ENCODE measurements at places on chromosomes 5 and 9. TPM values are rescaled to one million over a fixed set of nuclear protein-coding genes. Genes with fewer than 3 reads are reported as not detected.

The KCNV2 gene
- not detected for total RNA-seq

The WWC1 gene
- total RNA-seq = 18.5 TPM

The NTRK2 gene
- total RNA-seq = 9.8 TPM

The PCDHB11 gene
- total RNA-seq = 0.44 TPM

The PCDHGC5 gene
- 1.0 TPM for total RNA-seq

The FOXD4 gene
- 0.28 TPM for total RNA-seq

DNA sequence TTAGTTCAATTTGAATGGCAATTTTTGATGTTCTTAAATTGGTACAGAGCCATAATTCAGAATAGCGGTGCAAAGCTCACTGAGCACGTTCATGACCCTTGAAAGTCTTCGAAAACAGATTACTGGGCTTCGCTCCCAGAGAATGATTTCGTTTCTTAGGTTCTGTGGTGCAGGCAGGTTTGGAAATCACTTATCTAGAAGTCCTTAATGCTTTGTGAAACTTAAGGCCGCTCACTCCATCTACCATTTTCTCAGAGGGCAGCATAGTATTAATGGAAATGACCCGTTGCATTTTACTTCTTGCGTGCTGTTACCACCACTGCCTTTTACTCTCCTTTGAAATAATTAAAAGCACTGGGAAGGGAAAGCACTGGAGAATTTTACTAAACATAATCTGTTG, 2.9 kb upstream of the MAT2B start:
- no peak for ATAC-seq

GRCh38 chr9:81462801-81463200, 226.5 kb downstream of the TLE1 start:
- ATAC-seq = no peak

- no peak for ATAC-seq
Measured at GRCh38 chr9:35712762-35713400, 19.1 kb downstream of the TLN1 start.

DNA sequence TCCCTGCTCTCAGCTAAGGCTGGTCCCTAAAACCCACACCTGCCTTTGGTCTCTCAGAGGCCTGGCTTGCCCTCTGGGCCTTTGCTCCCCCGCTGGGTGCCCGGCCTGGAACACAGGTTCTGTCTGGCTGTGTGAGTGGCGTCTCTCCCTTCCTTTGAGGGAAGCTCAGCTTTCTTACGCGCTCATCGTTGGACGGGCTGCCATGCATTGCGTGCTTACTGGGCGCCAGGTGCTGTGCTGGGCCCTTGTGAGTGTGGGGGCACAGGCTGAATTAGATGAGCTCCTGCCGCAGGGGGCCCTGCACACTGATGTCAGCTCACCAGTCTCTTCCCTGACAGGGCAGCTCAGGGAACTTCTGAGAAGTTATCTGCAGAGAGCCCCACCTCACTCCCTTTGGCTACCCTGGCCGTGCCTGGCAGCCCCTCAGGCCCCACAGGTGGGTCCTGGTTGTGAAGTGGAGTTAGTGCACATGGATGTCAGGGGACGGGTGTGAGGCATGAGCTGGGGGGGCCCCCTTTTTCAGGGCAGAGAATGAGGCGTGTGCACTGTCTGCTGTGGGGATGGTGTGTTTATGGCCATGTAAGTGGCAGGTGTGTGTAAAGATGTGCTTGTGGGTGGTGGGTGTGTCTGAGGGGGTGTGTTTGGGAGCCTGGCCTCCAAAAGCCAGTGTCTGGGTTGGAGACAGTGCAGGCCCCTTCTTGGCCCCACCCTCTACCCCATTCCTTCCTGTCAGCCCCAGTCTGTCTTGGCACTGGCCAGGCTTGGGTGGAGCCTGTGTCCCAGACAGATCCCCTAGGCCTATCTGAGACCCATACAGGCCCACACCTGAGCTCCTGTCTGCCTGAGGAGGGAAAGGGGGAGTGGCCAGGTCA, 7.5 kb upstream of the RMND5B start:
- ATAC-seq = peak; percentile 85

GRCh38 chr5:68848091-68848490, 245.7 kb upstream of the SLC30A5 start:
- ATAC-seq = no peak

GRCh38 chr5:30959238-30959637, 234.2 kb upstream of the CDH6 start:
- no peak for ATAC-seq

- ATAC-seq = no peak
Measured at GRCh38 chr9:84296146-84296843, 44.3 kb downstream of the SLC28A3 start.

DNA sequence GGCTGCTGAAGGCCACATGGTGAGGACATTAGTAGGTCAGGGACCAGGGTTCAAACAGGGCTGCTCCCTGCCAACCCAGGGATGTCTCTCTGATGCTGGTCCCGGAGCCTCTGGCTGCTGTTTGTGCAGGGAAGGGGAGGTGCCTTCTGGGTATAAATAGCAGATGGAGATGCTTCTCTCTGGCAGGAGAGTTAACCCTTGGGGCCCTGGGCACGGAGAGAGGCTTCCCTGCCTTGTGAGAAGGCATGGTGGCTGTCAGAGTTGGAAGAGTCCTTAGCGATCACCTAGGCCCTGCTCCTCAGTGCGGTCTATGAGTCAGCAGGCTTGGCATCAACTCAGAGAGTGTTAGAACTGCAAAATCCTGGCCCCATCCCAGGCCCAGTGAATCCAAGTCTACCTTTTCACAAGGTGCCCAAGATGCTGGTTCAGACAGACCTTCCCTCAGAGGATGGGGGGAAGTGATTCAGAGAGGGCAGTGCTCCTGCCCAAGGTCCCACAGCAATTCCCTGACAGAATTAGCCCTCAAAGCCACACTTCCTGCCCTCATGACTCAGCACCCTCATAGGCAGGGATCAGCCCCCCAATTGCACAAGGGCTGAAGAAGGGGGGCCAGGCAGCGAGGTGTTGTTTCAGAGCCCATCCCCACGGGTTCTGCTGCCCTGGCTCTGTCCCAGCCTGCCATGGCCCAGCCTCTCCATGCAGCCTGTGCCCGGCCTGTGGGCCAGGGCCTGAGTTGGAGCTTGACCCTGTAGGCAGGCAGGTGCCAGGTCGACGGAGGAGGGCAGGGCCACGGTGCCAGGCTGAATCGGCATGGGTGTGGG, 25.6 kb downstream of the CAMK2A start:
- peak; percentile 91 for ATAC-seq

DNA sequence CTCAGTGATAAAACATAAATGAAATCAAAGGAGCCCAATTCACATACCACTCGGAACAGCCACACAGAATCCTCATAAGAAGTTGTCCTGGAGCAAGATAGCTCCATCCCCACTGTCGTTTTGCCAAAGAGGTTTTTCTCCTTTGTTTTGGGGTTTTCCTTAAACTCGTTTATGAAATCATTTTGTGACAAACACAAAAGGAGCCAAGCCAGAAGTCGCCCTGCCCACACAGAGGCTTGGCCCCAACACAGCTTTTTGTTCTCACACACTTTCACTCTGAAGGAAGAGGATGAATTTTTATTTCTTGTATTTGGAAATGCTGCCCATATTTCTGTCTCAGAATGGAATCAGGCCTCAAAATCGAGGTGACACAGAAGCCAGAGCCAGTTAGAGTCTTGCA, 113.4 kb downstream of the HSD17B3 start:
- no peak for ATAC-seq

- no peak for ATAC-seq
Measured at GRCh38 chr9:89754193-89754592, 149.4 kb downstream of the GADD45G start.

GRCh38 chr5:9376363-9377117, 169.3 kb downstream of the SEMA5A start:
- ATAC-seq = peak; percentile 89

DNA sequence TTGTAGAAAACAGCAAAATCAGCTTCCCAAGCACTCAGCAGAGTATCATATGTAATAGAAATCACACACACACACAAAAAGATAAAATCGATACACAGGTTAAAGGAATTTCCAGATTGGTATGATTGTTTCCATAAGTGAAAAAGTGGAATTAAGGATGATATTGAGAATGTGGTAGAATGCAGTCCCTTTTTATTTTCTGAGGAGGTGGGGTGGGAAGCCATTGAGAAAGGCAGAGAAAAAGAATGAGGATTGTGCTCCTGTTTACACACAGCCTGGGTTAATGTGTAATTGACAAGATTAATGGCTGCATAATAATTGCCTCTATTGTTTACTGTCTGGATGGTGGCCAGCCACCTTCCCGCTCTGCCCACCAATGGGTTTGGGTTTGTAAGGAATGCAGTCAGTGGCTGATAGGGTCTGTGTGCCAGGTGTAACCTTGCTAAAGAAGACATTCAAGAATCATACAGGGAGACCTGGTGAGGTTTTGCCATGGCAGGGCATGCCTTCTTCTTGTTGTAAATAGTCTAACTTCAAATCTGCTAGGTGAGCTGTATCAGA, 177.2 kb upstream of the MAP3K1 start:
- peak; percentile 29 for ATAC-seq

GRCh38 chr5:179623906-179624741, 653 bp upstream of the HNRNPH1 start:
- ATAC-seq = peak; percentile 35

DNA sequence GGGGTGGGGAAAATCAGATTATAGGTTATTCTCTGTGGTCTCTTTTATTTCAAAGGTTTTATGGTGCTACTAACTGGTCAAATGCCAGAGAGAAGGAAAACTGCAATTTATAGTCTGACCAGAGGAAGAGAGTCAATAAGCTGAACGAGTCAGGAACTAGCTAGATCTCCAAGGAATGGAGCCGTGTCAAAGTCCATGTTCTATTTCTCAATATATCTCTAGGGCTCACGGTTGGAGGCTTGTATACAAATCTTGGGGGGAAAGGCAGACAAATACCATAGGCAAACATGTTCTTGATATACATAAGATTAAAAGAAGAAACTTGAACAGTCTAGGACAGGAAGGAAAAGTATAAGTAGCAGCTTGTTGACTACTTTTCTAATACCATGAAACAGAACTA, 627.1 kb downstream of the PDE4D start:
- ATAC-seq = no peak

GRCh38 chr9:87615136-87615535, 110.8 kb upstream of the CTSL start:
- no peak for ATAC-seq

GRCh38 chr5:78893940-78894677, 91.0 kb downstream of the ARSB start:
- ATAC-seq = no peak
